ENCODE measurements at places on chromosomes 1 and 21.

DNA sequence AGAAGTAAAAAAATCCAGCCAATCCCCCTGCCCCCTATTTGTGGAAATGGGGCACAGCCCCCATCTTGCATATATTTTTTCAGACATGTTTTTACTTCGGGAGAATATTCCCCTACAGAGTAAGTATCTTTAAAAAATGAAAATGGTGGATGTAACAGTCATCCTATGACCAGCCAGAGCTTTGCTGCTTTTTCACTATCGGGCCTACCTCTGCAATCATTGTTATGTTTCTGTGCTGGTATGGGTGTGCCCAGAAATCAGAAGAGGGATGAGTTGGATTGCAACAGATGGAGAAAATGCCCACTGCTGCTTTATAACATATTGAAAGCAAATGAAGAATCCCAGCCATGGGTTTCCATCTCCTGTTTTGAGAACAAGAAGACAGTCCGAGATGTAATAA, 2.9 kb downstream of the CD247 start:
- DNase-seq: no peak

DNA sequence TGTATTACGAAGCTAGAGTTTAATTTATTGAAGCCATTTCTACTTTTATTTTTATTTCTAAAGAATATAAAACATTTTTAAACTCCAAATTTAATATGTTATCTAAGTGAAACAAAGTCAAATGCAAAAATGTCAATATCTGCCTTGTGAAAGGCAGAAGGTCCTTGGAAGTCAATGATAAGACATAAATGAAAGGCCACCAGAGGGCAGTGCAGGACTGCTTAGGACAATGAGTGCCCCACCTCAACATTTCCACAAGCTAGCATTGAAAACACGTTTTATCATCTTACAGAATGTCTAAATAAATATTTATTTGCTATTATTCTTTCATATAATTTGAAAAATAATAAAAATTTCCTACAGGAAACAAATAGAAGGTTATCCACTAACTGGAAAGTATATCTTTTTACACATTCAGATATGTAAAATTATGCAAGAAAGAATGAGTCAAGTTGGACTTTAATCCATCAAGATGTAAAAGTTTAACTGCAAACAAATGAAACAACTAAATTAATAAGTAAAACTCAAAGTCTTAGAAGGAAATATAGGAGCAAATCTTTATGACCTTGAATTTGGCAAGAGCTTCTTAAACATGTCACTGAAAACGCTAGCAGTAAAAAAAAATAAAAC, 140.1 kb upstream of the FMN2 start:
- DNase-seq: peak; percentile 71

DNA sequence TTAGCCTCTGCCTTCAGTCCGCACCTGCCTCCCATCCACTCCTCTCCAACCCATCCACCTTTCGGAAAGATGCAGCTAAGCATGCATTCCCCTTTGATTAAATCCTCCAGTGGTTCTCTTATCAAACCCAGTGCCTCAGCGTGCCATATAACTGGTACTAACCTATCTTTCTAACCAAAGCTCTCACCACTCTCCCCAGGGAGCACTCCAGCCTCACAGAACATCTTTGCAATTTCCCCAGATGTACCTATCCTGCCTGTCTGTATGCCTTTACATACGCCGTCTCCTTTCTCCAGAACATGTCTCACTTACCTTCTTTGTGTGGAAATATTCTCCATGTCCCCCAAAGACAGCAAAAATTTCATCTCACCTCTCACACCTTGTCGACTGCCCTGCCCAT, 80.0 kb downstream of the SLC25A24 start:
- DNase-seq: no peak

DNA sequence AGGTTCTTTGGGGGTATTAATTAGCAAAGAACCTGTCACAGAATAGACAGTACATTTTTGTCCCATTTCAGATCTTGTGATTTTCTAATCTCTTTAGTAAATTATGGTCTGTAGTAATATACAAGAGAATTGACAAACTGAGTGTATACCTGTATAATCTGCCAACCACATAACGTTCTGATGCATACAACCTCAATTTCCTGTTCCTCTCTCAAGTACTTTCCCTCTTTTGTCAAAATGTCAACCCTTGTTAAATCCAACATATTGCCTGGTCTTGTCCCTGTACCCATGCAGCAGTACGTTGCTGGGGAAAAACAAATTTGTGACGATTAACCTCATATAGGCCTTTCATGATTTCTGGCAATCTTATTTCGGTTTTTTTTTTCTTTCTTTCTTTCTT, 1.1 kb downstream of the ARV1 start:
- DNase-seq: no peak

GRCh38 chr1:78069784-78070183, 24.0 kb downstream of the GIPC2 start:
- DNase-seq: no peak

GRCh38 chr1:192801451-192801850, 7.4 kb upstream of the RGS2 start:
- no peak for DNase-seq

DNA sequence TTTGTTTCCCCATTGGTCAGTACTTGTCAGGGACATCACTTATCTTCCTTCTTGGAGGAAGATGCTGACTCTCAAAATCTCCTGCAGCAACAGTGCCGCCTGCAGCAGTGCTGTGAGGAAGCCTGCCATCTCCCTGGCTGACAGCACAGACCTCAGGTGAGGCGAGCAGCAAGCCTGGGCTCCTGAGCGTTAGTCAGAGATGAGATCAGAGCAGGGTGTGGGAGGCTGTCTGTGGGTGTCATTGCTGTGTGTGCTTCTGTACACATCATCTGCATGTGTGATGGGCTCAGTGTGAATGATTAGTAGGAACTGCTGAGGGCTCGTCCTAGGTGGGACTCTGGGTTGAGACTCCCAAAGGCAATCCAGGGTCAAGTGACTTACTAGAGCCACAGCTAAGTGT, 6.1 kb downstream of the STRIP1 start:
- DNase-seq: no peak

Measured in left cardiac atrium (tissue), 4 donors.